Activated CD4-positive, alpha-beta T cell treated with anti-CD3 and anti-CD28 coated beads for 1 hour (primary cell): ENCODE measurements at places on chromosomes 6 and 20.

- DNase-seq = no peak
Measured at GRCh38 chr20:45372241-45372640, 5.9 kb downstream of the TP53TG5 start.

DNA sequence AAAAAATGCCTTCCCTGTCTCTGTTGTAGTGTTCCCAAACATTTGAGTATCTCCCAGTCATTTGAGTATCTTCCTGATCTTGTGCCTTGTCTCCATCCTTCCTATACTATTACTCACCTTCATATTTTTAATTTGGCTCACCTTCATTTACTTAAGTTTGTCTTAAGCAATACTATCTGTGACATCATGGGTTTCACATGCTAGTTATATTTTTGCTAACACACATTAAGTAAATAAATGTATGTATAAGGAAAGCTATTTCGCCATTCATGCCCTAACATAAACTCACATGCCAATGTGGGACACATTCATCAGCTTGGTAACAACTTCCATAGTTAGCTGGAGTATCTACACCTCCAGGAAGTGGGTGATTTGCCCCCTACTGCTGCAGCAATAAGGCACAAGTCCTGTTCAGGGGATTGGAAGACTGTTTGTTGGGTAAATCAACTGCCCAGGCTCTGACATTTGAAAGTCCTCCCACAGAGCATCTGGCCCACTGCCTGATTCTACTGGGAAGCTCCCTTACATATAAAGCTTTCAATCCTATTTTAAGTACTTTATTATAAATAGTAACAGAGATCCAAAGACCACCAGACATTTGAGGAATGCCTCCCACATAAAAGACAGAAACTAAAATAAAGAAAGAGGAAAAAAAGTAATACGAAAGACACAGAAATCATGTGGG lies 132.3 kb downstream of the ISM1 start:
- DNase-seq = no peak

GRCh38 chr6:40918040-40918651 lies 120.9 kb downstream of the UNC5CL start:
- no peak for DNase-seq

- no peak for DNase-seq
Measured at GRCh38 chr20:48457193-48458002, 370.4 kb downstream of the PREX1 start.

DNA sequence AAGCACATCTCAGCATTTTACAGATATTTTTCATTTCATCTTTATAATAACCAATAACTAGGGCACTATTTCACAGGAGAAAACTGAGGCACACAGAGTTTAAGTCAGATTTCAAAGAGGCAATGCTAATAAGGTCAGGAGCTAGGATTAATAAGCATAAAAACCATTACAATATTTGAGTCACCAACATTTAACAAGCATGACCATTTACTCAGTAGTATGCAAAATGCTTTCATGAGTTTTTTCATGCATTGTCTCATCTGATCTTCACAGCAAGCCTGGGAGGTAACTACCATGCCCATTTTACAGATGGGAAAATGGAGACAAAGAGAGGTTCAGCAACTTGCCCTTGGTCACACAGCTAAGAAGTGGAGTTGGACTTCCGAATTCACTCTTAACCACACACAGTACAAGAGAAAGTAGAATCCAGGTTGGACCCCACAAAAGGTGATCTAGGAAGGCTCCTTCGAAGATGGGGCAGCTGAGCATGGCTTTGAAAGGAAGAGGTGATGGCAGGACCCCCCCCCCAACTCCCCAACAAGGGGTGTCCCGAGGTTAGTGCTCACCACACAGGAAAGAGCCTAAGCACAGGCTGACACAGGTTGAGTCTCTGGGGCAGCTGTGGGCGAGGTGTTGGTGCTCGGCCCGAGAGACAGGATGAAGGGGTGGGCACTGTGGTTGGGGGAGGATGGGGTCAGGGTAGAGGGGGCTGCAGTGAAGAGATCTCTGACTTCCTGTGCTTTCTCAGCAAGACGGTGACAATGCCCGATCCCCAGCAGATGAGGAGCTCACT lies 108.8 kb downstream of the PREX1 start:
- no peak for DNase-seq

DNA sequence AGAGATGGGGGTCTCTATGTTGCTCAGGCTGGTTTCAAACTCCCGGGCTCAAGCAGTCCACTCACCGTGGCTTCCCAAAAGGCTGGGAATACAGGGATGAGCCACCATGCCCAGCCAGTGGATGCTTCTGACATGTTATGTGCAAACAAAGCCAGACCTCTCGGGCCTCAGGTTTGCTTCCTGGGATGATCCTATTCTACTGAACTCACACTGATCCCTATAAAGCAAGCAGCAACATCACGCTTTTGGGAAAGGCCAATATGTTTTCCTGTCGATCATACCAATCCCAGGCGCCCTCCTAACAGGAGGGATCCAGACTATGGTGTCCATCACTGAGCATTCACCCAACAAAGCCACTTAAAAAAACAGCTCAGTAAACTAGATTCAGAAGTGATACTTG lies 60.2 kb downstream of the CSE1L start:
- no peak for DNase-seq

- no peak for DNase-seq
Measured at GRCh38 chr6:93047033-93047432, 372.3 kb downstream of the EPHA7 start.

- no peak for DNase-seq
Measured at GRCh38 chr6:10576226-10576625, 55.1 kb downstream of the GCNT2 start.

DNA sequence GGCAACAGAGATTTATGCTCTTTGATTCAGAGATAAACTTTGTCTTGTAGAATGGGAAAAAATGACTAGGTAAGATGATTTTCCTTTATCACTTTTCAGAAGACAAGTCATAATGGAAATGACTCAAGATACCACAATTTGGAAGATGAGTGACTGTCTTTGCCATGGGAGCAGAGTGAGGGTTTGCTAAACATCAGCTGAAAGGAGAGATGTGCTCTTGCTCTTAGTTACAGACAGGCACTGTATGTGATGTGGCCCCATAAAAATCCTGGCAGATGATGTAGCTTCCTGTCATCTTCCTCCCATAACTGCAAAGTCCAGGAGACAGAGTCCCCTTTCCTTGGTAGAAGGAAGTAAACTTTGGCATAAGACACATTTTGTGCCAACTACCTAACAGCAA lies 47.6 kb downstream of the BACH2 start:
- no peak for DNase-seq

- DNase-seq = no peak
Measured at GRCh38 chr6:89250239-89250638, 33.1 kb upstream of the GABRR1 start.

- DNase-seq = no peak
Measured at GRCh38 chr6:106145741-106146227, 59.6 kb downstream of the PRDM1 start.
